ENCODE measurements at places on chromosomes 13 and 19.

- DNase-seq: no peak
Observed at GRCh38 chr13:49097374-49097773, 121.7 kb downstream of the FNDC3A start.

DNA sequence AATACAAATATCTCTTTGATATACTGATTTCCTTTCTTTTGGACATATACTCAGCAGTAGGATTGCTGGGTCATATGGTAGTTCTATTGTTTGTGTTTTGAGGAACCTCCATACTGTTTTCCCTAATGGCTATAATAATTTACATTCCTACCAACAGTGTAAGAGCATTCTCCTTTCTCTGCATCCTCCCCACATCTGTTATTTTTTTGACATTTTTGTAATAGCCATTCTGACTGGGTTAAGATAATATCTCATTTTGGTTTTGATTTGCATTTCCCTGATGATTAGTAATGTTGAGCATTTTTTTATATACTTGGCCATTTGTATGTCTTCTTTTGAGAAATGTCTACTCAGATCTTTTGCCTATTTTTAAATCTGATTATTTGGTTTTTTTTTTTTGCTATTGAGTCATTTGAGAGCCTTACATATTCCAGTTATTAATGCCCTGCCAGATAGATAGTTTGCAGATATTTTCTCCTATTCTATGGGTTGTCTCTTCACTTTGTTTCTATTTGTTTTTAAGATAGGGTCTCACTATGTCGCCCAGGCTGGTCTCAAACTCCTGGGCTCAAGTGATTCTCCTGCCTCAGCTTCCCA, 95.7 kb downstream of the FNDC3A start:
- no peak for DNase-seq

DNA sequence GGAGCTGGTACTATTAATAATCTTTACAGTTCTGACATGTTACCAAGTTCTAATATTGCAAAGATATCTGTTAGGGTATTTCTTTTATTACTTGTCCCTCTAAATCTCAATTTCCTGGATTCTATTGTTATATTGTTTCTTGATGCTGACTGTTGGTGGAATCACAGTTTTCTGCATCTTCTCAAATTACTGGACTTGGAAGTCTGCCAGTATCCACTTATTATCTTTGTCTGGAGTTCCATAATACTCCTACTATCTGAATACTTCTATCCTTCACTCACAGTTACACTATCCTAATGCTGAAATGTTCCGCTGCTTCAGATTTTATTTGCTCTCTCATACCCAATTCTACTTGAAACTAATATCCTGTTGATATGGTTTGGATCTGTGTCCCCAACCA, 1985.7 kb upstream of the PRR20A start:
- DNase-seq: no peak

DNA sequence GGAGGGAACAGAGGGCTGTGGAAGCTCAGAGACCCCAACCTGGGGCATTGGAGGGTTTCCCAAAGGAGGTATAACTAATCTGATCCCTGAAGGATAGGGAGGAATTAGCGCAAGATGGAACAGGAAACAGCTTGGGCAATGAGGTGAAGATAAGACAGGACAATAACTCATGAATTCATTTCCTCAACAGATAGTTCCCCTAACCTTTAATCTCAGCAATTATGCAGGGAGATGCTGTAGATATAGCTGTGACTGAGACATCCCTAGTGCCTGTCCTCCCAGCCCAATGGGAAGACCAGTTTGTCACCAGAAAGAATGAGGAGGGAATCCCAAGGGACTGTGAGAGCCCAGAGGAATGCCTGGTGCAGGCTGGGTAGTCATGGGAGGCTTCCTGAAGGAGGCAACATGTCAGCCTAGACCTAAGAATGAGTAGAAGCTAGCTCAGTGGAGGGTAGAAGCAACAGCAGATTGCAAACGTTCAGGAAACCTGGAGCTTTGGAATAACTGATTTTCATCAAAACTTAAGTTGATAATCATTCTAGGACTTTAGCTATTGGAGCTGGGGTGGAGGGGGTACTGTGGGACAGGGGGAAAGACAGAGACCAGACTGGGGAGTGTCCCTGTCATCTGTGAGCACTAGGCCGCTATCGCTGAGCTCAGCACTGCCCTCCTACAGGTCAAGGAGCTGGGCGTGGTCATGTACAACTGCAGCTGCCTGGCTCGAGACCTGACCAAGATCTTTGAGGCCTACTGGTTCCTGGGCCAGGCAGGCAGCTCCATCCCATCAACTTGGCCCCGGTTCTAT, 18.8 kb downstream of the HIPK4 start:
- DNase-seq: no peak

DNA sequence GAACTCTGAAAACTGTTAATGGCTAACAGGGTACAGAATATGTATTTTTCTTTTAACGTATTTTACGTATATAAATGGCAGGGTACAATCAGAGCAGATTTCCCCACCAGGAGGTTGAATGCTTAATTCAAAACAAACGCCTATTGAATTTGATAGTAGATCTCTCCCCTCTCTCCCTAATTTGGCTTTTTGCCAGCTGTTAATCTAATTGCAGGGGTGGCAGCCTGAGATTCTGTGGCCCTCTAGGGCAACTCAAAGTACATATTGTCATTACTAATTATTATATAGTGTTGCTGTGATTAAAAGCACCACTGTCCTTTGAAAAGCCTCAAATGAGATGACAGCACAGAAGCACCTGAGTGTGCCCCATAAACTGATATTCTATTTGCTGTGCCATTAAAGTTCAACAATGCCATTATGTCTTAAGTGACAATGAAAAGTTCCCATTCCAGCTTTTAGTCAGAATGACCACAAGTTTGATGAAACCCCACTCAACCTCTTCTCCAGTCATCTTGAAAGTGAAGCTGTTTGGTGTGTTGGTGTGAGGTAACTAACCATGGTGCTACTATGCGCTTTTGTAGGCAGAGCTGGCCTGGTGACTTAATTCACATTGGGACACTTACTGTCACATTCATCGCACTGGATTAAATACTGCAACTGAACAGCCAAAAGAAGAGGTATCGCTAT, 351.4 kb downstream of the KCNRG start:
- DNase-seq: no peak
